Naive thymus-derived CD4-positive, alpha-beta T cell (primary cell): ENCODE measurements at places on chromosomes 16 and 17.
A peak's percentile ranks its signal among the peaks of the same experiment; 100 is the strongest.

DNA sequence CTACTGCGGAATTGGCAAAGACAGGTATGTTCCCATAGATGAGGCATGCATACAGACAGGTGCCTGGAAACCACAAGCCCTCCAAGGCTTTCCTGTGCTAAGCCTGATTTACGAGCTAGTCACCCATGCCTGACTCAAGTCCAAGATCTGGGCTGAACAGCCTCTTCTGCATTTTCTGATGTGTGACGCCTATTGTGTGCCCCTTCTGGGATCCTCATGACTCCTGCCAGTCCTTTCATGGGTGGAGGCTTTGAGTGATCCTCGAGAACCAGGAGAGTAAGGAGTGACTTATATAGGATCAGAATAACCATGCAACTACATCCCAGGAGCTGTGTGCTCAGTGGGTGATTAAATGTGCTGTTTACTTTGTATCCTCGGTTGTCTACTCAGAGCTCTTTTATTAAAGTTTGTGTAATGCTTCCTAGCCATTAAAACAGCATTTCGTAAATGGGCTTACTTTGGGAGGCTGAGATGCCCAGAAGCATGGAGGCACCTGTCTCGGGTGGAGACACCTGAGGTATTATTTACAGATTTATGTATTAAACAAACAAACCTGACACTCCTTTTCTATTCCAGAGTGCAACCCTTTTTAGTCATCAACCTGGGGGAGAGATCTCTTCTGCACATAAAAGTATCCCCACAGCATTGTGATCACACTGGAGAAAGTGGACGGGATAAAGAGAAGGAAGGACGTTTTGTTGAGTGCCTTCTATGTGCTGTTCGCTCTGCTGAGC is 373.0 kb upstream of the DYNLRB2 start:
- no peak for DNase-seq

GRCh38 chr17:28492352-28493310 is 13.5 kb upstream of the FOXN1 start:
- DNase-seq: no peak

- no peak for DNase-seq
Measured at GRCh38 chr17:12122075-12122474, 101.4 kb downstream of the MAP2K4 start.

DNA sequence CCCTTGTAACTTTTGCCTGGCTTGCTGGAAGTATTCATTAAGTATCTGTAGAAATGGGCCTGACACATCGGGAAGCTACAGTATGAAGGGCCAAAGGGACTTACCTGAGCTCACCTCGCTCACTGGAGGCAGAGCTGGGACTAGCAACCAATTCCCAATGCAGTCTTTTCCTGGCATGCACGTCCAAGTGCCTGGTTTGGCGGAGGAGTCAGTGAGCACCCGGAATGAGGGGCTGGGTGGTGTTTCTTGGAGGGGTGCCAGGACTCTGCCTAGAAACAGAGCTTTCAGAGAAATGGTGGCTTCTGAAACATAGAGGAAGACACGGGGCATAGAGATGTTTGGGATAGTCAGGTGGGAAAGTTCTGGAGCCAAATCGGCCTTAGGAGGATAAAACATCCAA is 18.4 kb upstream of the GPRC5C start:
- DNase-seq: no peak

- no peak for DNase-seq
Measured at GRCh38 chr16:79168321-79168720, 432.2 kb downstream of the MAF start.

GRCh38 chr17:45976755-45977505 is 22.1 kb upstream of the STH start:
- no peak for DNase-seq

- DNase-seq: no peak
Measured at GRCh38 chr17:29146369-29146972, 33.7 kb downstream of the MYO18A start.

GRCh38 chr17:79915850-79916430 is 76.7 kb upstream of the CBX4 start:
- peak; percentile 47 for DNase-seq

- no peak for DNase-seq
Measured at GRCh38 chr17:76558198-76559095, 18.6 kb downstream of the PRCD start.

DNA sequence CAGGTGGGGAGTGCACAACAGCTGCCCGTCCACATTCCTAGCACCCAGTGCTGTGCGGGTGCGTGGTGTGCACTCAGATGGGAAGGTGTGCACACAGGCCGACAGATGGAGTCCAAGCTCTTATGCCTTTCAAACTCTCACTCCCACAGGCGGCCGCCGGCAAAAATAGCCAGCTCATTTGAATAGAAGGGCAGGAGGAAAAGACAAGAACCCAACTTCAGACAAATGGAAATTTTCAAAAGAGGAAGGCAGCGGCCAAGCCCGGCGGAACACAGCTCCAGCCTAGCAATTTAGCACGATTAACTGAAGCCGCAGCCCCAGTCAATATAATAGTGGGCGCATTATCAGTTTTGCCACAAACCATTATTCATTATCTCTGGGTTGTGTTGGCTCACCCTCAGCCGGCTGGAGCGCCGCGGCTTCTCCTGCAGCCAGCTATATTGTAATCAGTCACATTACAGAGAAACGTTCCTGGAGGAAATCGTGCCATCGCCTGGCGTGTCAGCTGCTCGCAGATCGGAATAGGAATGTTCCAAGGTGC is 103.9 kb upstream of the SEC14L1 start:
- DNase-seq: no peak

- no peak for DNase-seq
Measured at GRCh38 chr17:2183346-2183745, 120.2 kb downstream of the SMG6 start.

- no peak for DNase-seq
Measured at GRCh38 chr16:19153876-19154275, 14.2 kb upstream of the SYT17 start.

DNA sequence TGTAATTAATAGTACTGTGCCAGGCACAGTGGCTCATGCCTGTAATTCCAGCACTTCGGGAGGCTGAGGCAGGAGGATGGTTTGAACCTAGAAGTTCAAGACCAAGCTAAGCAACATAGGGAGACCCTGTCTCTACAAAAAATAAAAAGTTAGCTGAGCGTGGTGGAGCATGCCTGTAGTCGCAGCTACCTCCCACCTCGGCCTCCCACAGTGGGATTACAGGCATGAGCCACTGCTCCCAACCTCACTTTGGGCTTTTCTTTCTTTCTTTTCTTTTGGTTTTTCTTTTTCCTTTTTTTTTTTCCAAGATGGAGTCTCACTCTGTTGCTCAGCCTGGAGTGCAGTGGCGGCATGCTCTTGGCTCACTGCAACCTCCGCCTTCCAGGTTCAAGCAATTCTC is 137.8 kb downstream of the MRM1 start:
- no peak for DNase-seq

GRCh38 chr16:30535106-30535776 is 583 bp upstream of the ZNF747 start:
- DNase-seq: no peak

- no peak for DNase-seq
Measured at GRCh38 chr16:23031508-23032098, 117.6 kb downstream of the USP31 start.

- no peak for DNase-seq
Measured at GRCh38 chr17:4389079-4389478, 22.6 kb upstream of the UBE2G1 start.

DNA sequence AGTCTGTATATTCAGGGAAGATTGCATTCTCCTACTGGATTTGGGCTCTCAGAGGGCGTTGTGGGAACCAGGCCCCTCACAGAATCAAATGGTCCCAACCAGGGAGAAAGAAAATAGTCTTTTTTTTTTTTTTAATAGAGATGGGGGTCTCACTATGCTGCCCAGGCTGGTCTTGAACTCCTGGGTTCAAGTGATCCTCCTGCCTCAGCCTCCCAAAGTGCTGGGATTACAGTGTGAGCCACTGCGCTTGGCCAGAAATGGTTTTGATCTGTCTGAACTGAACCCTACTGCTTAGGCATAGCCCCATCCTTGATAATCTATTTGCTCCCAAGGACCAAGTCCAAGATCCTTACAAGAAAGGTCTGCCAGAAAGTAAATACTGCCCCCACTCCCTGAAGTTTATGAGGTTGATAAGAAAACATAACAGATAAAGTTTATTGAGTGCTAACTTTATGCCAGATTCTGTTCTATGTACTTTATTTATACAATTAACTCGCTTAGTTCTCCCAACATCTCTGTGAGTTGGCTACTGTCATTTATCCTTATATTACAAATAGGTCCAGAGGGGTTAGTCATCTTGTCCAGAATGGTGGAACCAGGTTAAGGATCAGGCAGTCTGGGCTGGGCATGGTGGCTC is 13.5 kb downstream of the G6PC1 start:
- DNase-seq: no peak

DNA sequence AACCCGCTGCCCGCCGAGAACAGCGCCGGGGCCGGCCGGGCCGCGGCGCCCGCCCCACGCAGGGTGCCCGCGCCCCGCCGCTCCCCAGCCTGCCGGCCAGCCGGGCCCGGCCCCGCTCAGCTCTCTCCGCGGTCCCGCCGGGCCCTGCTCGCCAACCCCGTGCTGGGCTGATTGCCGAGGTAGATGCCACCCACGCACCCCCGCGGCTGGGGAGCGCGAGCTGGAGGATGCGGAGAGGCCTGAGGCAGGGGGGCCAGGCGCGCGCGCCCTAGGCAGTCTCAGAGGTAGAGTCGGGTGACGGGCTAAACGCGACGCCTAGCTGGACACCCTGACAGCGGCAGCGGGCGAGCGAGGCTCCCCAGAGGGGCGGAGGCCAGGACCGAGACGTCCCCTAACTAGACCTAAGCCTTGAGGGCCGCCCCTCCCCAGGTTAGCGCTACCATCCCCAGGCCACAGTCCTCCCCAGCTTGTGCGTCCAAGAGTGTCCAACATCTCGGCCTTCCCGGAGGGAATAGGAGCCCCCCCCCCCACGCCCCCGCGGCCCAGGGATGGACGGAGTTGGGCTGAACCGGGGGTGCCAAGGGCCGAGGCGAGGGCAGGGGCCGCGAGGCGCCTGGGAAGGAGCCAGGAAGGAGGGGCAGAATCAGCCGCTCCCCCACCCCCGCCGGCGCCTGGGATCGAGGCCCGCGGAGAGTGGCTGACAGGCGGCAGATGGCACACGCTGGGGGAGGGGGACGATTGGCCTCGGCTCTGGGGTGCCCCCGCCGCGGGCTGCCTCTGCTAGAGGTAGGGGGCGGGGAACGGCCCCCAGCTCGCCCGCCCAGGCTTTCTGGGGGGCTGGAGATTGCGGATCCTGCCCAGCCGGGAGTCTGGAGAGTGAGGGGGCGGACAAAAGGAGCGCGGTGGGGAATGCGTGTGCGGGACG is 2.5 kb upstream of the ZNF423 start:
- DNase-seq: no peak

DNA sequence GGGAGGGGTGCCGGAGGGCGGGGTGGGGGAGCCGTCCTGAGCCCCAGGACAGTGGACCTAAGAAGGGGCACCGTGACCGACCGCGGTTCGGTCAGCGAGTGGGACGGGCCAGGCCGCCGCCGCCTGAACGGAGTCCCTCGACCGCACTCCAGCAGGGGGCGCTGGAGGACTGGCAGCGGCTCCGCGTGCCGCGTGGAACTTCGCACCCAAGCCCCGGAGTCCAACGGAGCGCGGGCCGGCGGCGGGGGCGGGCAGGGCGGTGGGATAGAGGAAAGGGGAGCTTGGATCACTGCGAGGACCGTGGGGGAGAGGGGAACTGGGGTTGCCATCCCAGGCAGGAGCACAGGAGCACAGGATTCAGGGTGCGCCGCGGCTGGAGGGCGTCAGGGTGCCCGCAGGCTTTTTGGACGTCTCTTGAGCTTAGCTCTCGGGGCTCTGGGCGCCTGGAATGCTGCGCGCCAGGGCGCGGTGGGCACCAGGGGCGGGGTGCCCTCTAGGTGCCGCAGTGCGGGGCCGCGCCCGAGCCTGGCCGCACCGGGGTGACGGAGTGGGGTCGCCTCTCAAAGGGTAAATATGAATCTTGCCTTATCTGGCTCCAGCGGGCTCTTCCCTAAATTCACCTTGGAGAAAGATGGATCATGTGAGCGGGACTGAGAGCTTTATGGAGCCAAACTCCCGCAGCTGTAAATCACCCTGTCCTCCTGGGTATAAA is 379 bp upstream of the OTOP2 start:
- DNase-seq: peak; percentile 70

DNA sequence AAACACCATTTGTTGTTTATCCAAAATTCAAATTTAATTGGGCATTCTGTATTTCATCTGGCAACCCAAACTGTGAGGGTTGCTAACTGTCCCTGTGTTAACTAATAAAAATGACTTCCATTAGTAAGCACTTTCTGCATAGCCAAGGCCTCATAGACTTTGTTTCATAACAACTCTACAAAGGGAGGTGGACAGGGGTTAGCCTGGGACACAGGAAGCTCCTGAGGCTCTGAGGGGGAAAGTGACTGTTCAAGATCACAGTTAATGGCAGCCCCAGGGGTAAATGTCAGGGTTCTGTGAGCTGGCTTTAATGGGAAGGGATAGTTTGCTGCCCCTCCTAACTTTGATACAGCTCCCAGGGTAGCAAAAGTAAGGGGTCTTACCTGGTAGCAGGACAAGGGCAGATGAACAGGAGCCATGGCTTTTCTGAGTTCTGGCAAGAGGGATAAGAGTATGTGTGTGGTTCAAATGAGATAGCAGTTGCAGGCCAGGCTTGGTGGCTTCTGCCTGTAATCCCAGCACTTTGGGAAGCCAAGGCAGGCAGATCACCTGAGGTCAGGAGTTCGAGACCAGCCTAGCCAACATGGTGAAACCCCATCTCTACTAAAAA is 2.2 kb downstream of the HEATR9 start:
- DNase-seq: no peak

- DNase-seq: no peak
Measured at GRCh38 chr17:2776589-2777241, 19.5 kb upstream of the RAP1GAP2 start.

DNA sequence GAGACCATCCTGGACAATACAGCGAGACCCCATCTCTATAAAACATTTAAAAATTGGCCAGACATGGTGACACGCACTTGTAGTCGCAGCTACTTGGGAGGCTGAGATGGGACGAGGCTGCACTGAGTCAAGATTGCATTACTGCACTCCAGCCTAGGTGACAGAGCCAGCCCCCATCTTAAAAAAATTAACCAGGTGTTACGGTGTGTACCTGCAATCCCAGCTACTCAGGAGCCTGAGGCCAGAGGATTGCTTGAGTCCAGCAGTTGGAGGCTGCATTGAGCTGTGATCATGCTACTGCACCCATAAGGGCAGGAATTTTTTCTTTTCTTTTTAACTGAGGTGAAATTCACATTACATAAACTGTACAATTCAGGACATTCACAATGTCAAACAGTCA is 16.9 kb upstream of the TMC7 start:
- DNase-seq: no peak
